Activated T-cell treated with anti-CD3 and anti-CD28 coated beads for 1 hour (primary cell): ENCODE measurements at places on chromosomes 4 and X.

DNA sequence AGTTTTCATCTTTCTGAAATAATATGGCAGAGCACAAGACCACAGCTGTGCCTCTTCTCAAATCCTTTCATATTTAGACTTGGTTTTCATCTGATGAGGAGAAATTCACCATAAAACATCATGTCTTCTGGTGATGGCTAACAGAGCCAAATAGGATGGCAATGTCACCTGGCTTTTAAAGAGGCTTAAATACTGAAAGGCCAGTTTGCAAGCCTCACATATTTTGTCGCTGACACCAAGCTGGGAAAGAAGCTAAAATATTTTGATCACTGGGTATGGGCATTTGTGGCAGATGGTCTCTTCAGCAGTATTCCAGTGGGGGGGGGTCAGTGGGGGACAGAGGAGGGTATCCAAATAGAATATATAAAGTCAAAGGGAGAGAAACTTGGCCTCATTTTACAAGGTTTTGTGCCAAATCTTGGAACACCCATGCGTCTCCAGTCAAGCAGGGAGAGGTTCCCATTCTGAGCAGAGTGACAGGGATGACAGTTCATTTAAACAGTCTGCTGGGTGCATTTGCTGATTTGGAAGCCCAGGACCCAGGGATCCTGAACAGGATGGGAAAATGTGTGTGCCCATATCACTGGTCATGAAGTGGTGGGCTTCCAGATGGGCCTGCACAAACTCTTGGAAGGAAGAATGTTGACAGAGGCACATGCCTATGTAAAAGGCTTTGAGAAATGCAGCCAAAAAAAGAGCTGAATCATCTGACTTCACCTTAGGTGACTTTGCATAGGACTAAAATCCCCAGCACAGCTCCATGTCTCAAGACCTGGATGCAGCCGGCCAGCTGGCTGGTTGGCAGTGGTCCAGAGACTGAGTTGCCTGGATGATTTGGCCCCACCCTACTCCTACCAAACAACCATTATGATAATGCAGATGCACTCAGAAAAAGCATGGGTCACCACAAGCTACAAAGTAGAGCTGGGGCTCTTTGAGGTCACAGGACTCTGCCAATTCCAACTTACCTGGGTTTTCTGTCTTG is 484.4 kb upstream of the NR3C2 start:
- DNase-seq: no peak

DNA sequence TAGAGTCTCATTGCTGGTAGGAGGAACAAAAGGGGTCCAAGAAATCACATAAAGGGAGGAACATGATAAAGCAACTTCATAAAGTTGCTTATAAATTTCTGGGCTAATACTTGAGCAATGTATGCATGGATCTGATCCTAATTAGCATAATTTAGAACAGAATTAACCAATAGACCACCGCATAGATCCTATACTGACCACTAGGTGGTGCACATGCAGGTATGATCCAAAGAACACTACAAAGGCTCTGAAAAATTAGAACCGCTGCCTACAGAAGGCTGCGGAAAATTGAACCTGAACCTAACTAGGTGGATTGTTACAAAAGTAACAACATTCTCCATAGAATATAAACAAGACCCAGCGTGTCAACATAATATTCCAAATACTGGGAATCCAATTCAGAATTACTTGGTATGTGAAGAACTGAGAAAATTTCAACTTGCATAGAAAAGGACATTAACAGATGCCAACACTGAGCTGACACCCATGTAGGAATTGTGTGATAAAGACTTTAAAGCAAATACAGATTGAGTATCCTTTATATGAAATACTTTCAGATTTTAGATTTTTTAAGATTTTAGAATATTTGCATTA is 23.3 kb downstream of the BRCC3 start:
- peak; percentile 2 for DNase-seq

GRCh38 chrX:136491832-136492231 is 4.1 kb downstream of the BRS3 start:
- DNase-seq: no peak

GRCh38 chr4:42234817-42235216 is 82.4 kb upstream of the BEND4 start:
- no peak for DNase-seq

DNA sequence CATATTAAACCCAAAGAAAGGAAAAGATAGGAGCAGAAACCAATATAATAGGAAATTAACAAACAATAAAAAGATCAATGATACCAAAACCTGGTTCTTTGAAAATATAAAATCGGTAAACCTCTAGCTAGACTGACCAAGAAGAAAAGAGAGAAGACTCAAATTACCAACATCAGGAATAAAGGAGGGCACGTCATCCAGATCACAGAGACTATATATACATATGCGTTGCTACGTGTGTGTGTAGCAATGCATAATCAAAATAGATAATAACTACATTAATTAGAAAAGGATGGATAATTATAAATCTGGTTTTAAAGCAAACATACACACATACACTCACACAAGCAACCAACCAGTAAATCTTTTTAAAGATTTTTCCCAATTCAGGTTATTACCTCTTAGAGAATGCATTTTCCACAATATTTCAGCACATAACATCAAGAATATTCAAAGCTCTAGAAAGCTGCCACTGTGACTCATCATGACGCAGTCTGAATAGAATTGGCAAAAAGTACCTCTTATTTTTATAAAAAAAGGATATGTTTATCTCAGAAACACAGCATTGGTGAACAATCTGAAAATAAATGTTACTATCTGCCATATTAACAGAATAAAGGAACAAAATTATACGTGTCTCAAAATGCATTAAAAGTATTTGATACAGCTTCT is 41.4 kb upstream of the USP9X start:
- no peak for DNase-seq

GRCh38 chr4:150176547-150176946 is 98.3 kb downstream of the DCLK2 start:
- DNase-seq: no peak

- no peak for DNase-seq
Measured at GRCh38 chr4:80265571-80266252, 752 bp upstream of the FGF5 start.

- no peak for DNase-seq
Measured at GRCh38 chrX:63920875-63921274, 135.9 kb upstream of the ARHGEF9 start.

DNA sequence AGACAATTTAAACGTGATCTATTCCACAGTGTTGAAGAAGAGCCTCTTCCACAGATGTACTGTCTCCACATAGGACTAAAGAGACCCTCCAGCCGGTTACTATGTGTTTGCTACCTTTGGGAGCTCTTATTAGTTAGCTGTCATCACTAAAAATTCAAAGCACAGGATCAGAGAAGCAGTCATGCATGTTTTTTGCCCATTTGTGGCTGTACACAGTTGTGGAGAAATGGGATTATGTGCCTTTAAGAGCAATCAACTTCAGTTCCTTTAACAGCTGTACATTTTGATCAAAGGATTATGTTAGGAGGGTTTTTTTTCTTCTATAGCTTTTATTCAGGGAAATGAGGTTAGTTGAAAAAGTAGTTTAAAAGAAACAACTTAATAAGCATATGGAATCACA is 149.0 kb upstream of the SPOCK3 start:
- DNase-seq: no peak

- no peak for DNase-seq
Measured at GRCh38 chr4:114038762-114039387, 59.4 kb upstream of the ARSJ start.

- no peak for DNase-seq
Measured at GRCh38 chr4:5018096-5018495, 1.2 kb downstream of the CYTL1 start.

DNA sequence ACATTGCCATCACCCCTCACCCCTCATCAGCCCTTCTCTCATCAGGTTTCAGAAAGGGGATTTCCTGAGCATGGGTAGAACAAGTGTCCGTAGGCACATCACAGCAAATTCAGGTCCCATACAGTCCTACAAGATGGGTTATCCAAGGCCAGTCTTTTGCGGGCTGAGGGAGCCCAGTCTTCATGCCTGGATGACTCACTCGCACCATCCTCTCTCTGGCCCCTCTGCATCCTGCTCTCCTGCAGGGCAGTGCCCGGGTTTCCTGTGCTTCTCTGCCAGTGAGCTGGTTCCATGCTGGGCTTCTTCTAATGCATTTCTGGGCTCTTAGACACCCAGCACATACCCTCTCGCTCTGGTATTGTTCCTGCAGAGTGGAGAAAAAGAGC is 7.3 kb upstream of the INTS6L start:
- no peak for DNase-seq
